ENCODE measurements at places on chromosomes 6 and 20.

DNA sequence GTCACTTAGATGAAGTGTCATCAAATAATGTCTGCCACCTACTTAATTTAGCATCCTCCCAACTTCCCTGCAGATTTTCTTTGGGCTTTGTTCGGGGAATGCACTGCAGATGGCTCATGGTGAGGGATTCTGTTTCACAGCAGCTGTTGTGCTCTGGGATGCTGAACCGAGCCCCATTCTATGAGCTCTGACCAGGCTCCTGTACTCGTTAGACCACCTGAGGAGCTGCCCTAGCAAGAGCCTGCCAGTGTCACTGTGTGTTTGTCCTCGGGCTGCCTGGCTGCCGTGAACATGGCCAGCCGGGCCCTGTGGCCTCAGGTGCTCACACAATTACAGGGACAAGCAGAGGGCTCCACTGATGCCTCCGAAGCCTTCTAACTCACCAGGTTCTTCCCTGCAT lies 238.8 kb upstream of the ECI2 start:
- no peak for DNase-seq

- DNase-seq, result no peak
These were observed 16.8 kb upstream of the KCNK16 start for GRCh38 chr6:39339096-39339867.

GRCh38 chr6:36350082-36350481 lies 13.4 kb upstream of the BNIP5 start:
- no peak for DNase-seq

GRCh38 chr20:19562426-19562825 lies 195.6 kb upstream of the RIN2 start:
- no peak for DNase-seq

DNA sequence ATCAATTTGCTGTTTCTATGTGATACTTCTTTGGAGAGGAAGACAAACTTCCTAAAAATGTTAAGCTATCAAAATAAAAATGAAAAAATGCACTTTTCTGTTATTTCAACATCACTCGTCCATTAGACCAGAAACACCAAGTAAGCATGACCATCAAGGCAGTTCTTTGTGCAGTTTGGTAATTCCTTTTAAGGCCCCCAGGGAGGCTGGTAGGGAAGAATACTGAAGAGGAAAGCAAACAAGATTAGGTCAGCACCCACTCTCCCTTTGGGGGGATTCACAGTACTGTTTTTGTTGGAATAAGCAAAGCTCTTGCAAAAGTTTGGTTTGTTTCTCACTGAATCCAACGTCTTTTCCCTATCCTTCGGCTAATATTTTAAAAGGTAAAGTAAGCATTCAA lies 206.8 kb upstream of the SLC35B3 start:
- no peak for DNase-seq

GRCh38 chr20:2386516-2387179 lies 5.9 kb downstream of the TGM6 start:
- peak; percentile 6 for DNase-seq

DNA sequence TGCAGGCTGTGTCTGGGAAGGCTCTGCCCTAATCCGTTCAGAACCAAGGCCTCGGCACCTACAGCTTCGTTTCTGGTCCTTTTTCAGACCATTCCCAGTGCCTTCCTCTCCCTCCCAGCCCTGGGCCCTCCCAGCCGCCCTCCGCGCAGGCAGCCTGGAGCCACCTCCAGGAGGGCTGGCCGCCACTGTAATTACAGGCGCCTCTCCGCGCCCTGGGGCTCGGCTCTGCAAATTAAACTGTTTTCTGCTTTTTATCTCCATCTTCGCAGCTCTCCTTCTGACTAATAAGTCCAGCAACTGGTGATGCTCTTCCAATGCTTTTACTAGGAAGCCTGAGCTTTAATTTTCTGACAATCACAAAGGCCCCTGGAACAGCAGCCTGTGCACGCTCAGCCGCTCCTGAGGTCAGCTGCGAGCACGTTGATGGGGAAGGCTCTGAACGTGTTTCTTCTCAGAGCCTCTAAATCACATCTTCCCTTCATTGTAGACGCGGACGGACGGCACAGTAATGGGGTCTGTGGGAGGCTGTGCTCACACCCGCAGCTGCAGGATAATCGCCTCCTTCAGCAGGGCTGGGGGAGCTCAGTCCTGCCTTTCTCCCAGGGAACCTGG lies 194.6 kb downstream of the DLL1 start:
- no peak for DNase-seq

GRCh38 chr6:44078827-44079671 lies 48.2 kb downstream of the MRPL14 start:
- DNase-seq, result peak; percentile 74

GRCh38 chr6:139648430-139649000 lies 274.1 kb upstream of the CITED2 start:
- DNase-seq, result no peak

DNA sequence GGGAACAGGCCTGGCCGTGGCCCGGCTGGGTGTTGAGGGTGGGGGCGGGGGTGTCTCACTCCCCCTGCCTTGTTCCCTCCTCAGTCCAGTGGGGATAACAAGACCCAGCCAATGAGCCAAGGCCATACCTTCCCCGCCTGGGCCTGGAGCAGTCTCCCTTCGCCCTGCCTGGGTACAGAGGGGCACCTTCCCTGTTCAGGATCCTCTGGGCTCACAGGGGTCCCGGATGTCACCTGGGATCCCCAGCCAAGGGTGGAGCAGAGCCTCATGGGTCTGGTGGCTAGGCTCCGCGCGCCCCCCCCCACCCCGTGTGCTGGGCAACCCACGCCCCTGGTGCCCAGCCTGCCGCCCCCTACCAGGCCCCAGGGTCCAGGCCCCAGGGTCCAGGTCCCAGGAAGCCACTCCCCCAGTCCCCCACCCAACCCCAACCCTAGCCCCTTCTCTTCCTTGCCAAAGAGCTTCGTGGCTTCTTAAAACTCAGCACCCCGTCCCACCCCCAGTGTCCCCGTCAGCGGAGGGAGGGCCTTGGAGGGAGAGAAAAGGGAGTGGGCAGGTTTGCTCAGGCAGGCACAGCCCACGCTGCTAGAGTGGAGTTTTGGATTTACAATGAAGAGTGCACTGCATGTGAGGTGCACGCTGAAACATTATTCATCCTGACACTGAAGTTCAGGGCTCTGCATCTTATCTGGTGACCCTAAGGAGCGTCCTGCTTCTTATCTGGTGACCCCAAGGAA lies 11.8 kb downstream of the HRH3 start:
- no peak for DNase-seq

DNA sequence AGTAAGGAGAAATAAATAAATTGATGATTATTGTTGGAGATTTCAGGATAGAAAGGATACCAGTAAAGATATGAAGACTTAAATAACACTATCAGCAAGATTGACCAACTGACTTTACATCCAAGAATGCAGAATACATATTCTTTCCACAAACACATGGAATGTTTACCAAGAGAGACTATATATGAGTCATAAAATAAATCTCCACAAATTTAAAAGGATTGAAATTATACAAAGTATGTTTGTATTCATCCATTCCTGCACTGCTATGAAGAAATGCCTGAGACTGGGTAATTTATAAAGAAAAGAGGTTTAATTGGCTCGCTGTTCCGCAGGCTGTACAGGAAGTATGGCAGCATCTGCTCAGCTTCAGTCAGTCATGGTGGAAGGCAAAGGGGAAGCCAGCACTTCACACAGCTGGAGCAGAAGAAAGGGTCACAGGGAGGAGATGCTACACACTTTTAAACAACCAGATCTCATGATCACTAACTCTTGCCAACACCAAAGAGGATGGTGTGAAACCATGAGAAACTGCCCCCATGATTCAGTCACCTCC lies 56.7 kb upstream of the TNFRSF21 start:
- DNase-seq, result no peak

- peak; percentile 14 for DNase-seq
These were observed at the start of gene RRAGD for GRCh38 chr6:89412071-89413005. RRAGD (minus strand) TSS chr6:89412273; CDS start chr6:89411993, 280 bp downstream.

DNA sequence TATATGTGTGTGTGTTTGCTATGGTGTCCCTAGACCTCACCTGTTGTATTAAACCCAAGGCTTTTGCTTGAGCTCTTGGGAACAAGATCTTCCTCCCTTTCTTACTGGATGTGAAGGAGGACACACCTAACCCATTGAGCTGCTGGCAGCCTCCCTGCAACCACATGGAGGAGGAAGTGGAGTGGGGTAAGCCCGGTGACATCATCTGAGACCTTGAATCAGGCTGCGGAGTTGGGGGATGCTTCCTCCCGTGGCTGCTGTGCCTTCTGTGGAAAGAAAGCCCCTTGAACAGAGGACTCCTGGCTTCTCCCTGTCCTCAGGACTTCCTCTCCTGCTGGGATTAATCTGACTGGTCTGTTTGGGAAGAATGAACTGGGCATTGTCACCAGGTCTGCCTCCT lies 3.3 kb downstream of the CST11 start:
- no peak for DNase-seq

GRCh38 chr6:37525460-37526357 lies 26.0 kb upstream of the CCDC167 start:
- DNase-seq, result peak; percentile 31

DNA sequence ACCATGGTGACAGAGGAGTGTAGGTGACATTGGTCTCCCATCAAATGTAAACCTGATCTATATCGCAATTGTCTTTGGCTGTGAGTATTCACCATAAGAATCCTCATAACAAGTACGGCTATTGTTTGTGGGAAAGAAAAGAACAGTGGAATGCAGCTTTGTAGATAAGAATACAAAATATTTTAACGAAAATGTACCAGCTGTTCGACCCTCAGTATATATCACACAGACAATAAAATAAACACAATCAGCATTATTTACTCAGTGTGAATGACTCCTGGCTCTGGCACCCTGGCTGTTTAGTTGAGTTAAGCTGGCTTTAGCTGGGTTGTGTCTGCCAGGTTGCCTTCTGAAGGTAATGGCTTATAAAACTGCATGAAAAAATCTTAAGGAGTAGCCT lies 43.4 kb downstream of the SNRNP48 start:
- no peak for DNase-seq

GRCh38 chr6:130055271-130055670 lies 36.9 kb downstream of the L3MBTL3 start:
- no peak for DNase-seq

DNA sequence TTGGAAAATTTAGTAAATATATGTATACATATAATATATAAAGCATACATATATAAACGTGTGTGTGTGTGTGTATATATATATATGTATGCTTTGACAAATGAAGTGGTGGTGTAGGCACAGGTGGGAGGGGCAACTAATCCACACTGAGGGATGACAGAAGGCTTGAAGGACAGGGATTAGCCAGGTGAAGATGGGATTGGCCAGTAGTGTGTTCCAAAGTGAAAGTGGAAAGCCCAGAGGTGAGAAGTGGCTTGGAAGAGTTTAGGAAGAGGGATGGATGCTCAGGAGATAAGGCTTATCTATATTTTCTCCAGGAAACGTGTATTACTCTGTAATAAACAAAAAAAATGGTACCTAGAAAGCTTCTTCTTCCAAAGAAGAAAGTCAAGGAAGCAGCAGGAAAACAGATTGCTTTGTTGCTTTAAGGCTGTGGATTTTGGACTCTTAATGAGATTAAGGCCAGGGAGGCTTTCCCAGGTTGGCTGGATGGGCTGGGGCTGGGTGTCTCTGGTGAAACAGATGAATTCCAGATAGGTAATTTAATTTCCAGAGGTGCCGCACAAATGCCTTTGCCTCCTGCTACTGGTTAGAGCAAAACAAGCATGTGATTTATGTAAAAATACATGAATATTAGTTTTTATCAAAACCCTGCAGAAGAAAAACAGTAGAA lies 63.9 kb downstream of the JARID2 start:
- DNase-seq, result no peak

DNA sequence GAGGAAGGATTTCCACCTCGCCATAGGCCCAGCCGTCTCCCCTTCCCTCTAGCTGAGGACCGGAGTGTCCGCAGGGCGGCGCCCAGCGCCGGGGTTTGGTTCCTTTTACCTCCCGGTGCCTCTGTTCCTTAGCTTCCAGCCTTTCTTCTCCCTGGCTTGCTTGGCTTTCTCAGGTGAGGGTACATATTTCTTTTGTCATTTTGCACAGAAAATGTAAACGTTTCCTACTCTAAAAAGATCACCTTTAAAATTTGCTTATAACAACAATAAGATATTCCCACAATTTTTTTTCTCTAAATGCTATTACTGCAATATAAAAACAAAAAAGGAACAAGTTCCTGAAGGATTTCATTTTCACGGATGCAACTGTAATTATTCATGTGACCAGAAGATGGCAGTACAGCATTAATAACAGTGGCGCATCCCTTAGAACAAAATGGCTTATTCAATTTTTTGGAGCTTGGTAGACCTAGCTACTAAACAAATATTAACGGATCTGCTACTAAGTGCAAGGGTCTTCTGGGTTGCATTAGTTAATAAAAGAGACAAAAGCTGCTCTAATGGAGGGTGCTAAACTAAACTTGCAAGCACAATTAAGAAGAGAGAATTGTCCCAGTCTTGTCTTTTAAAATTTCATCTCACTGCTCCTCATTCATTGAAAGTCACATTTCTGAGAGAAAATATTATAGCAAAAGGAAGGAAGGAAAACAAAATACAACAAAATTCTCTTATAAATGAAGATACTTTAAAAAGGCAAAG lies 172.9 kb downstream of the ADGRG6 start:
- DNase-seq, result peak; percentile 73

GRCh38 chr20:62412194-62413024 lies 5.3 kb upstream of the CABLES2 start:
- DNase-seq, result no peak

DNA sequence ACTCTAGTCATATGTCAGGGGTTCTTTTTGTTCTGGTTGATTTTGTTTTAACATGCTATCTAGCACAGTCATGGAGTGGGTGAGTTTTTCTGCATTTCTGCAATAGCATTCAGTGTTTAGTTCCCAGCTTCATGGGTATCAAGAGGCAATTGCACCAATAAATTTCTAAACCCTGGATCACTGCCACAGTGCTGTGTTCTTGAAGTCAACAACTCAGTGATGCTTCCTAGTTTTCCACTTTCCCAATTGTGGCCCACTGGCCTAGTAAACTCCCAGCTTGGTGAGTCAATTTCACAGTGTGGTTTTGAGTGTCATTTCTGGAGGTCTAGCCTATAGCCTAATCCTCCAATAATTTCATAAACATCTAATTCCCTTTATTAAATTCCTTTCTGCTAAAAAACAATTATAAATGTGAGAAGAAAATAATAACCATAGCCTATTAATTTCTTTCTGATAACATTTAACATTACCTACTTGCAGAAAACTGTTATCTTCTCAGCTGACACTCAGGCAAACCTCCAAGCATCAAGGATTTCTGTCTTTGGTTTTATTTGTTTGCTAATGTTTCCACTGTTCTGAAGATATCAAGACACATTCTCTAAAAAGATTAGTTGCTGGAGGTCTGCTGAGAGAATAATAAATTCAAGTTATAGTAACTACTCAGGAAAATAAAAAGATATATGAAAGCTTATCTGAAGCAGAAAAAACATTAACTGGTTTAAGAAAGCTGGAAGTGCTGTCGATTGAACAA lies 89.9 kb downstream of the PDE7B start:
- DNase-seq, result peak; percentile 79

GRCh38 chr6:13534536-13534935 lies 39.9 kb upstream of the SIRT5 start:
- DNase-seq, result no peak

GRCh38 chr6:151236668-151237401 lies 2.9 kb upstream of the AKAP12 start:
- DNase-seq, result no peak

DNA sequence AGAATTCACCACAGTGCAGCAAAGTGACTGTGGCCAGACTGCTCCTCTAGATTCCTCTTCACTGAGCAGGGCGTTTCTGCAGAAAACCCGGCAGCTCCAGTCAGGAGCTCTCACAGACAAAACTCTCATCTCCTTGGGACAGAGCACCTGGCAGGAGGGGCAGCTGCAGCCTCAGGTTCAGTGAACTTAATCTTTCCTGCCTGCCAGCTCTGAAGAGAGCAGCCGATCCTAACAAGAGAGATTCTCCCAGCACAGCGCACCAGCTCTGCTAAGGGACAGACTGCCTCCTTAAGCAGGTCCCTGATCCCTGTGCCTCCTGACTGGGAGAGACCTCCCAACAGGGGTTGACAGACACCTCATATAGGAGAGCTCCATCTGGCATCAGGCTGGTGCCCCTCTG lies 1065.5 kb downstream of the GRIK2 start:
- DNase-seq, result no peak
